Stimulated activated CD4-positive, alpha-beta T cell treated with anti-CD3 and anti-CD28 coated beads, Interleukin-15, amount 100 ng/mL, for 48 hours (primary cell): ENCODE measurements at places on chromosomes 7 and 10.

DNA sequence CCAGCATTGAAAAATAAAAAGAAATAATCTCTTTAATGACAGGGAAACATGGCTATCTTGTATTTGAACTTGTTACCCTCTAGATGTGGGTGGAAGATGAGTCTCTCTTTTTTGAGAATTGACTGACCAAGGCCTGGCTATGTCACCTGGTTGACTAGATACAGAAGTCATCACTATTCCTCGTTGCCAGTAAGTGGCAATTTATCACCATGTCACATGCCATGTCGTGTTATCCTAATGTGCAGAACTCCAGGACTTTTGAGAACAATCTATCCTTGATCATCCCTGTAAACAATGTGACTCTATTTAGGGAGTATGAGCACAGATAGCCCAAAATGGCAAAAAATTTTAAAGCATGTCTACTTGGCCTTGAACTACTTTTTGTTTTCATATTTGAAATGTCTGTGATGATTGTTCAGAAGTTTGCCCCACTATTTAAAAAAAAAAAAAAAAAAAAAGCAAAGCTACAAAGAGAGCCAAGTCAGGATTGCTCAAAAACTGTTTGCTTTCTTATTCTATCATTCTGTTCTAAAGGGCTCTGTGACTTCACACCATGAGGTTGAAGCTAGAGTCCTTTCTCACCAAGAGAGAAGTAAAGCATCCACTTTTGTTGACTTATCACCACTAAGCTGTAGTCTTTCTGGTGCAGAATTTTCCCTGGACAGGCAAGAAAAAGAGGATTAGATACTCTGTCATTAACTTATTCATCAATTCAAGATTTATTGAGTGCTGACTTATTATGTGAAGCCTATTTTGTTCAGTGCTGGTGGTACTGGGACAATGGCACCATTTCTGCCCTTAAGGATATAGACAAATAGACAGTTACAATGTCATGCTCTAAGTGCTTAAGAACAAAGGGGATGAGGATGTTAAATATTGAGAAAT lies 10.4 kb upstream of the WIPF3 start:
- DNase-seq, result no peak

DNA sequence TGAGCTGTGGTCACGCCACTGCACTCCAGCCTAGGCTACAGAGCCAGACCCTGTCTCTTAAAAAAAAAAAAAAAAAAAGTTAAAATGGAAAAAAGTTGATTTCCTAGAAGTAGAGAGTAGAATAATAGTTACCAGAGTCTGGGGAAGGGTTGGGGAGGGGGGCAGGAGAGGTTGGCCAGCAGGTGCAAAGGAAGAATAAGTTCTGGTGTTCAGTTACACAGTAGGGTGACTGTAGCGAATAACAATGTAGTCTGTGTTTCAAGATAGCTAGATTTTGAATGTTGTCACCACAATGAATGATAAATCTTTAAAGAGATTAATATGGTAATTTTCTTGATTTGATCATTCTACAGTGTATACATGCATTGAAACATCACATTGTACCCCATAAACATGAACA lies 142.9 kb downstream of the NRF1 start:
- no peak for DNase-seq

- DNase-seq, result no peak
Measured at GRCh38 chr10:79135790-79136189, 67.0 kb downstream of the ZMIZ1 start.

- DNase-seq, result no peak
Measured at GRCh38 chr10:87723500-87723899, 63.8 kb downstream of the PAPSS2 start.

GRCh38 chr10:33237736-33238624 lies 96.5 kb downstream of the NRP1 start:
- no peak for DNase-seq
